ENCODE measurements at places on chromosomes 16 and 17.

GRCh38 chr17:77842528-77843147 lies 115.9 kb upstream of the TNRC6C start:
- peak; percentile 71 for DNase-seq

- no peak for DNase-seq
Measured at GRCh38 chr16:23535901-23536300, 21.2 kb downstream of the EARS2 start.

DNA sequence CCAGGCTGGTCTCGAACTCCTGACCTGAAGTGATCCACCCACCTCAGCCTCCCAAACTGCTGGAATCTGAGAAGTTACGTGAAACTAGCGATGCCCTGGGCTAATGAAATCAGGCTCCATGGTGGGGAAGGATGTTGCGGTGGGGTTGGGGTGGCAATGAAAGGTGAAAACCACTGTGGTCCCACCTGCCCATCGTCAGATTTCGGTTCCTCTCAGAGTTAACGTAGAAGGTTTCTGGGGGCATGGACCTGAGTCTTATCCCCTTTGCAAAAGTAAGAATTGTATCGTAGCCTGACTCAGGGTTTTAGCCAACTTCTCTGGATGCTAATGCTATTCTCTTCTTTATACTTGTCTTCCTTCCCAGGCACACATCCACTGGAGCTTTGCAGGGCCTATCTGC lies 402.3 kb downstream of the WWOX start:
- no peak for DNase-seq

- DNase-seq, result no peak
Measured at GRCh38 chr17:8941520-8941919, 24.0 kb downstream of the PIK3R5 start.

GRCh38 chr17:43597624-43598356 lies 51.6 kb upstream of the ETV4 start:
- no peak for DNase-seq

- peak; percentile 91 for DNase-seq
Measured at GRCh38 chr17:59521465-59522126, 43.8 kb upstream of the DHX40 start.

- no peak for DNase-seq
Measured at GRCh38 chr16:17331991-17332390, 138.8 kb downstream of the XYLT1 start.

DNA sequence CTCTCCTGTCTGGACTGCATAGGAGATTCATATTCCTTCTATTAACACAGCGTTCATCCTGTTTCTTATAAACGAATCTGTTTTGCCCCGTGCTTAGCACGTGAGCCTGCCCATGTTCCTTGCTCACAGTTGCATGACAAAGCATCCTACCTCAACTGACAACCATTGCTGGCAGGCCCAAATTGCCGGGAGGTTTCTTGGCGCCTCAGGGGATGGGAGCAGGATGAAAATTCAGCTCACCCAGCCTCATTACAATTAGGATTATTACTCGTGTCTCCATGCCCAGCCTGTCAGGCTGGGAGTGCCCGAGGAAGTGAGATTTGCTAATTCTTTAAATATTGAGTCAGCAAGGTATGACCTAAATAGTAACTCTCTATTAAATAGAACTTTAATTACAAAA lies 36.7 kb upstream of the HELZ start:
- no peak for DNase-seq

GRCh38 chr16:79284766-79285165 lies 315.8 kb downstream of the MAF start:
- no peak for DNase-seq

DNA sequence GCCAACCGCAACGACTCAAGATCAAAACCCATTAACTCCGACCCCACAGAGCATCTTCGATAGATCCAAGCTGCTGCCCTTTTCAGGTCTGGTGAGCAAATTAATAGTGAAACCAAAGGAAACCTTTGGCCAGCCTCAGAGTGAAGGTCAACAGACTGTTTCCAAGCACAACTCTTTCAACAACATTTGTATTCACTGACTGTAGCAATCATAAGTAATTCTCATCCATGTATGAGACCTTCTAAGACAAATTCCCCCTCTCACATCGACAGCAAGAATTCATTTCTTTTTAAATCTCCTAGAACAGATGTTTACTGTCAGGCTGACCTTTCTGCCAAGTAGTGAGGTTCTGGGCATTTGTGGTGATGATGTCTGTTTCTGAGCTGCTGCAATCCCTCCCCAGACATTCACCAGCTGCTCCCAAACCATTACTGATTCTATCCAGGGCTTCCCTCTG lies 64.2 kb downstream of the SLC39A11 start:
- peak; percentile 64 for DNase-seq

GRCh38 chr16:74825016-74825415 lies 50.4 kb upstream of the FA2H start:
- DNase-seq, result no peak

- no peak for DNase-seq
Measured at GRCh38 chr16:56530872-56531271, 11.0 kb upstream of the BBS2 start.

- peak; percentile 56 for DNase-seq
Measured at GRCh38 chr16:87392821-87393679, 914 bp downstream of the MAP1LC3B start.

GRCh38 chr16:19140396-19140795 lies 26.6 kb downstream of the ITPRIPL2 start:
- DNase-seq, result no peak

DNA sequence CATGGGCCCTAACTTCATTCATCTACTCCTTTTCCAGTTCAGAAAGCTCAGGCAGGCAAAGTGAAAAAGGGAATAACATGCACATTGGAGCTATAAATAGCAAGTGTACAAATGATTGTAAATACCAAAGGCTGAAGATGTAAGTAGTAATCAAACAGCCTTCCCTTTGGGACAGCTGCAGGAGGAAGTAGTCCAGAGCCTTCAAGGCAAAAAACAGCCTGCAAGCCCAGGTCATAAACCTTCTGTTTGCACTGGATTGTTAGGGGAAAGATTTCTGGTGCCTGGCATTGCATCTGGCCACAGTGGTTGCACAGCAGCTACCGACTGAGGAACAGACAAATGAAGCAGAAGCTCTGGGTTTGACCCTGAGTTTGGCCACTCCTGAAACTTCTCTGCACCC lies 98.6 kb upstream of the PMFBP1 start:
- no peak for DNase-seq

DNA sequence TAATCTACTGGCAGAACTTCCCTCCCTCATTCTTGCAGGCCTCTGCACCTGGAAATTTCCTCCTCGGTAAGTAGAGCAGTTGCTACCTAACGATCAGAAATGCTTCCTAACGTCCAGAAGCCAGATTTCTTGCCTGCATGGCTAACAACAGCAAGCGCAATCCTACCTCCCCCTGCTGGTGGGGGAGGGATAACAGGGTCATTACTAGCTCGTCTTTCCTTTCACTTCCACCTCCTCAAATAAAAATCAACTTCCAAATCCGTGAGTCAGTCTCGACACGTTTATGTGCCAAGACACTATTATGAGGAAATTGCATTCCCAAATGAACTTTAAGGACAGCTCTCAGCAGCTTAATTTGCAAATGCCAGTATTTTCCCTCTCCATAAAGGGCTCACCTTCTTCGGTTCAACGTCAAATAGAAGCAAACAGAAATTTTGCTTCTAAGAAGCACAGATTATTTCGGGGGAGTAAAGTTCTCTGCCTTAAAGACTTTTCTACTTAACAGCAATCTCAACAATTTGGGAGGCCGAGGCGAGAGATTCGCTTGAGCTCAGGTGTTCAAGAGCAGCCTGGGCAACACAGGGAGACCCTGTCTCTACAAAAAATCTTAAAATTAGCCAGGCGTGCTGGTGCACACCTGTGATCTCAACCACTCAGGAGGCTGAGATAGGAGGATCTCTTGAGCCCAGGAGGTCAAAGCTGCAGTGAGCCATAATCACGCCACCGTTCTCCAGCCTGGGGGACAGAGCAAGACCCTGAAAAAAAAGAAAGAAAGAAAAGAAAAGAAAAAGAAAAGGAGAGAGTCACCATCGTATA lies 188.6 kb upstream of the PSMD7 start:
- DNase-seq, result peak; percentile 26

- DNase-seq, result no peak
Measured at GRCh38 chr16:71666264-71666663, 40.3 kb downstream of the MARVELD3 start.

- DNase-seq, result no peak
Measured at GRCh38 chr16:86987746-86988670, 329.2 kb downstream of the C16orf95 start.

DNA sequence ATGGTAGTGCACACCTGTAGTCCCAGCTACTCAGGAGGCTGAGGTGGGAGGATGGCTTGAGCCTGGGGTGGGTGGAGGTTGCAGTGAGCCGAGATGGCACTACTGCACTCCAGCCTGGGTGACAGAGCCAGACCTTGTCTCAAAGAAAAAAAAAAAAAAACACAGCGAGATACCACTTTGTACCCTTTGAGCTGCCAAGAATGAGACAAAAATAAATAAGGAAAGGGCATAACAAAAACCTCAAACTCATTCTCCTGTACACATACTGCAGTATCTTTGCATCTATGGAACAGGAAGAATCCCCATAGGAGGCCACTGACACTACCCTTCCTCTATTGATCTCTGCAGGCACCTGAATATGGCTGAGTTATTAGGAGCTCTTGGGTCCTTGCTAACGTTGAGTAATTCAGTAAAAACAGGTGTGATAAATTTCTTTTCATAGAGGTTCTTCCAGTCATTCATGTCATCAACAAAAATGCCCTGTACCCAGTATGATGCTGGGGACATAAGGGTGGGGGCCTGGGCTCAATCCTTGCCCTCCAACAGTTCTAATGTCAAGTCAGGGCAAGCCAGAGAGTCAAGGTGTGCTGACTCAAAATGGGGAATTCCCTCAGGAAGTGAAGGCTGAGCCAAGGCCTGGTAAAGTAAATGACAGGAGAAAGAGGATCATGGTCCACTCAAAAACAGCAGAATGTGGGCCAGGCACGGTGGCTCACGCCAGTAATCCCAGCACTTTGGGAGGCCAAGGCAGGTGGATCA lies 26.9 kb downstream of the RANBP10 start:
- no peak for DNase-seq

GRCh38 chr17:57092171-57092570 lies 7.1 kb downstream of the AKAP1 start:
- no peak for DNase-seq

DNA sequence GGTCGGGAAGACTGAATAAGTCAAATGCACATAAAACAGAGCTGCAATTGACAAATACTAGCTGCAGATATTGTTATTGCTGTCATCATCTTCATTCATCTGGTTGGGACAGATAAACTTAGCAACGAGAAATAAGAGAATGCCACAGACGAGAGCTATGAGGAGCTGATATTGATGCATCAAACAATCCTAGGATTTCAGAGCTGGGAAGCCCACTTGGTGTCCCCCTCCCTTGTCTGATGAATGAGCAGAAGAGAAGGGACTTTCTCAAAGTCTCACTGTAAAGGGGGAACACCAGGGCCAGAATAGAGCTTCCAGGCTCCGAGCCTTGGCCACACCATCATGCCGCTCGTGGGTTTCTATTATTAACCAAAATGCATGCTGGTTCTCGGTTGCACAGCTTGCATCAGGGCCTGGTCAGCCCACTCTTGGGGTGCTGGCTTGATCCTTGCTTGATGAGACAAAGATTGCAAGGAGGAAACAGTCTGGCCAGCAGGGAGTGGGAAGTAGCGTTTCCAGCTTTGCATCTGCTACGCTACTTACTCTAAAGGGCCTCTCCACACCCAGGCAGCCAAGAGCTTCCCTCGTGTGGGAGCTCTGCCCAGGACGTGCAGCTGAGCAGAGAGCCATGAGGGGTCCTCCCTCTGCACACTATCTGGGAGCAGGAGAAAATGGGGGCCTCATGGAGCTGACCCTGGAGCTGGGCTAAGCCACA lies 28.4 kb upstream of the EMP2 start:
- peak; percentile 84 for DNase-seq

DNA sequence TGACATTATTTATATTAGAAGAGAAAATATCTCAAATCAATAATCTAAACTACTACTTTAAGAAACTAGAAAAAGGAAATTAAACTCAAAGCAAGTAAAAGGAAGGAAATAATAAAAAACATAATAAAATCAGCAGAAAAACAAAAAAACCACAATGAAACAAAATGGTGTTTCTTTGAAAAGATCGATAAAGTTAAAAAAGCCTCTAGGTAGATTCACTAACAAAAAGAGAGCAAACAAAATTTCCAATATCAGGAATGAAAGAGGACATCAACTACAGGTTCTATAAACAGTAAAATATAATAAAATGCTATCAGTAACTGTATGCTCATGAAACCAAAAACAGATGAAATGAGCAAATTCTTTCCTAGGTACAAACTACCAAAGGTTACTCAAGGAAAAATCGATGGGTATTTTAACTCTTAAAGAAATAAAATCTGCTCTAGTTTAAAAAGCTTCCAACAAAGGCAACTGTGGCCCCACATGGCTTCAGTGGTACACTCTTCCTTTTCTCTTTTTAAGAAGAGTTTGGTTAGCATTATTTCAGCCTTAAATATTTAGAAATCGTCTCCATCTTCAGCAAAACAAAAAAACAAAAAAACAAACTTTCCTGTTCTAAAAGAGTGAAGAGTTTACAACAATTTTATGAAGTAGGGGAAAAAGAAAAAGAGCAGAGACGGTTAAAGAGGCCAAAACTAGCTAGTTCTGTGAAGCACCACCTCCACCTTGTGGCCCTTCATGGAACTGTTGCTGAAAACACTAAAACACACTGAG lies 102.2 kb downstream of the TRIM37 start:
- peak; percentile 68 for DNase-seq

DNA sequence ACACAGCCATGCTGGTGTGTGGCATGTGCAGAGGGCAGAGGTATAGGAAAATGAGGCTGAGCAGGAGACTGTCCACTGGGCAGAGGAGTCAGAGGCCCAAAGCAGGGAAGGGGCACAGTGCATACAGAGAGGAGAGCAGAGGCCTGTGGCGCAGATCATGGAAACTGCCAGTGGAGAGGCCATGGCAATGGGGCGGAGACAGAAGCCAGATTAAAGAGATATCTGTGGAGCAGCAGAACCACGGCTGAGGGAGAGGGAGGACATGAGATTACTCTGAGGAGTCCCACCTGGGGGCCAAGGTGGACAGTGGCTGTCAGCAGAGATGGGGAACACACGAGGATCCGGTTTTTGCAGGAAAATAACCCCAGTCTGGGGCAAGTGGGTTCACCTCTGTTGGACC lies 43.3 kb downstream of the RANBP10 start:
- no peak for DNase-seq

- no peak for DNase-seq
Measured at GRCh38 chr17:12618557-12618956, 47.1 kb upstream of the MYOCD start.

GRCh38 chr17:31494259-31495021 lies 103.0 kb downstream of the RAB11FIP4 start:
- DNase-seq, result no peak

Measured in GM03348 (cell line).